ENCODE measurements at places on chromosomes 1 and 21. TPM values are rescaled to one million over a fixed set of nuclear protein-coding genes. Genes with fewer than 3 reads are reported as not detected.

GRCh38 chr1:87141556-87141955, 187.1 kb upstream of the LMO4 start:
- no peak for DNase-seq

Gene FAM78B
- total RNA-seq, result 0.28 TPM

- DNase-seq, result no peak
Measured at GRCh38 chr21:29638138-29638537, 301.7 kb downstream of the GRIK1 start.

Gene ANKRD35
- total RNA-seq, result 1.1 TPM

DNA sequence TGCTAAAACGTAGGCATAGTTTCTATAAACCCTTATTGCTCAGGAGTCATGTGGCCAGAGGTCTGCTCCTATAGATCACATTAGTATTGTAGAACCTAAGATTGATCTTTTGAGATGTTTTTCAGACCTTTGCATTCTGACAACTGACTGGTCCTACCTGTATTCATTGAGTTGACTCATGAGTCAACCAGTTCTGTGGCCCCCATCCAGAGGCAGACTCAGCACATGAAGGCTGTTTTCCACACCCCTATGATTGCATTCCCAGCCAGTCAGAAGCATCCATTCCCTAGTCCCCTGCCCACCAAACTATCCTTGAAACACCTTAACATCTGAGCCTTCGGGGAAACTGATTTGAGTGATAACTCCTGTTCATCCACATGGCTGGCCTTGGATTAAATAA, 451.7 kb downstream of the SIPA1L2 start:
- no peak for DNase-seq

Gene WDR64
- not detected for total RNA-seq

Gene PRDX6
- total RNA-seq, result 373 TPM

- DNase-seq, result no peak
Measured at GRCh38 chr1:241605146-241605805, 34.9 kb downstream of the CHML start.

GRCh38 chr1:150309758-150310508, 11.4 kb upstream of the PRPF3 start:
- DNase-seq, result no peak

DNA sequence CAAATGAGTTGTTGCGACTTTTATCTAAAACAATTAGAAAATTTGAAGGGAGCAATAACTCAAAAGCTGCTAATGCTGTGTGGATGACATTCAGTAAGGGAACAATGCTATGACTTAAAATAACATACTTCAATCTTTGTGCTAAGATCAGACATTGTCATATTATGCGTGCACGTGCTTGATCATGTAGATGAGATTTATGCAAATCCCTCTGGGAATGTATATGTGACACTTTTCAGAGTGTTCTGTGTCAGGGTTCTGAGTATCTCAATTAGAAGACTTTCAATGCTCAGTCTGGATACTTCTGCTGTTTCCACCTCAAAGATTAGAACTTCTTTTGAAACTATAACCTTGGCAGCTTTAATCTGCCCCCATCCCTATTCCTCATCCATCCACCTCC, 18.6 kb upstream of the POU2F1 start:
- DNase-seq, result no peak

- peak; percentile 96 for DNase-seq
Measured at GRCh38 chr1:156571261-156571852, 1.0 kb downstream of the IQGAP3 start.

Gene DDI2
- total RNA-seq, result 13.4 TPM

DNA sequence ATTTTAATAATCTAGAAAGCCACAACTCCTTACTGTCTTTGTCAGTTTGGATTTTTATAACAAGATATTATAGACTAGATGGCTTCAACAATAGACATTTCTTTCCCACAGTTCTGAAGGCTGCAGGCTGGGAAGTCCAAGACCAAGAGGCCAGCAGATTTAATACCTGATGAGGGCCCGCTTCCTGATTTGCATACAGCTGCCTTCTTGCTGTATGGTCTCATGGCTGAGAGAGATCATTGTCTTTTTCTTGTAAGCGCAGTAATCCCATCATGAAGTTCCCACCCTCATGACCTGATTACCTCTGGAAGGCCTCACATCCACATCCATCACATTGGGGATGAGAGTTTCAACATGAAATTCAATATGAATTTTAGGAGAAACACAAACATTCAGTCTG, 9.8 kb downstream of the RPS6KC1 start:
- DNase-seq, result no peak

All from IMR-90 (cell line).